ENCODE measurements at places on chromosomes 3 and 15.

DNA sequence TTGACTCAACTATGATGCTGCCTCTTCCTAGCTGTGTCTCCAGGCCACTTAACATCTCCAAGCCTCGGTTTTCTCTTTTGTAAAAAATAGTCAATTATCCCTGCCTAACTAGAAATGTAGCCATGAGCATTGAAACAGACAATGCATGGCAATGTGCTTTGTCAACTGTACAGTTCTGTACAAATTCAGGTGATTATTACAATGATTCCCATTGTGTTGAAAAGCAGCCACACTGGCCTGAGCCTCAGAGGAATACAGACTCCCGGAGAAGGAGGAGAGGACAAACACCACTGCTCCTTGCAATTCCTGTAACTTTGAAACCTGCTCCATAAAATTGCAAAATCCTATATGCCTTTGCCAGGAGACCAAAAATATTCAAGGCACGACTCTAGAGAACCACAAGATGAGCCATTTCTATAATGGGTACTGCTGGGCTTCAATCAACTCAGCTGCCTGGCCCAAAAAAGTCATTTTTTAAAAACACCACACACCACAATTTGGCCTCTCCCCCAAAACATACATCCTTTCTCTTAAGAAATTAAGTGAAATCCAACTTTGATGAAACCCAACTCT lies 28.6 kb downstream of the DAPK2 start:
- DNase-seq = no peak

GRCh38 chr3:49469037-49469935 lies 781 bp upstream of the DAG1 start:
- no peak for DNase-seq

DNA sequence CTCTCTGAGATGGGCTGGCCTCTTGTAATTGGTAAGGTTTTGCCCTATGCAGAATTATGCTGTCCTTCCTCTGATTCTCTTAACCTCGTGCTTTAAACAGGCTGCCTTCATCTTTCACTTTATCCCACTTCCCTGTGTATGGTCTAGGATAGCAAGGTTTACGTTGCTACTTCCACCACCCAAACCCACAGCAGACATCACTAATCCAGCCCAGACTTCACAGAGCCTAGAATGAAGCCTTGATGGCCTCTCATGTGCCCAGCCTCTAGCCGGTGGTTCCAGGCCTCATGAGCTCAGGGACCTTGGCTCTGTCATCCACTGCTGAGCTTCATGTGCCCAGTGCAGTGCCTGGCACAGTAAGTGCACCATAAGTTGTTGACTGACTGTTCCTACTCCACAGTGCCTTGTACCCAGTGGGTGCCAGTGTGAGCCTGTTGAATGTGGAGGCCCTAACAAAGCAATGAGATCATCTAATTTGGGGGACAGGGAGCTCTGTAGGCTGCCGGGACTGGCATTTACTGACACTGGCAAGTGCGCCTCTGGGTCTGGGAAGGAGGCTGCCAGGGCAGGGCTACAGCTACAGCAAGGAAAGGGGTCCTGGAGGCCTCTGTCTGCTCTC lies 12.5 kb downstream of the SLC6A6 start:
- DNase-seq = no peak

DNA sequence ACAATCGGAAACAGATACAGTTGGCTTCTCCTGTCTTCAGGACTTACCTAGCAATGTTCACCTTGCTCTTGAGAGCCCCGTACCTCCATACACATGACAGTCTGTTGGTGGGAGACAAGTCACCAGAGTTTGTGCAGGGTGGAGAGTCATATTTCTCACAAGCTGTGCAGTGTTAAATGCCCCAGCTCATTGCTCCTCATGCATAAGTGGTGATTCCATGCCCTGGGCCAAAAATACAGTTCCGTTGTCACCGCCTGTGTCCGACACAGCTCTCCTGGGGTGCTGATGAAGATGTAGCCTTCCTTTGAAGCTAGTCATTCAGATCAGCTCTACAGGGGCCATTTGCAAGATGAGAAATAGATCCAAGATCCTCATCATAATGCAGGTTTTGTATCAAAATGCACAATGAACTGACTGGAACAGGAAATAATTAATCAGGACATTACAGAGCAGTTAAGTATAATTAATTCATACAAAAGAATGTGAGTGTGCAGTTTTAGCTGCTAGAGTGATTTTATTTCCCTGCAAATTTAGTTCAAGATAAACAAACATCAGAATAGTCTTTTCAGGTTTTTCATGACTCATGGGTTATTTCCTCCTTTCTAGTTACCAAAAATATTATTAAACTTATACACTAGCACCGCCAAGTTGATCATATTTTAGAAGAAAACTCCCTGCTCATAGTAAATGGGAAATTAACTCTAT lies 66.5 kb downstream of the CD47 start:
- no peak for DNase-seq

DNA sequence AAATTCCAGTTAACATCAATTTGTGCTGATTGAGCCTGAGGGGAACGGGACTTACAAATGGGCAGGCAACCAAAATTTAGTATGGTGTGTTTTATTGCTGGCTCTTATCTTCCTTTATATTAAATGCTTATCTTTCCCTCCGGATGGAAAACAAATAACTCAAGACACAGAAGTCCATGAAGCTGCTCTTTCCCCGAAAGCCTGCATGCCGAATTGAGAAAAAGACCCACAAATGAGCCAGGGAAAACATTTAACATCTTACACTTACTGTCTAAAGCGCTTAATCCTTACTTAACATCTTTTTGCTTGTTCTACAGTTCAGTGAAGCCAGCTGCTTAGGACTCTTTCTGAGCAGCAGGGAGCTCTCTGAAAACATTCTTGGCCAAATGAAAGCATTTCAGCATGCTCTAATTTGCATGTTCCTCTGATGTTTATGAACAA lies 49.5 kb downstream of the HEG1 start:
- no peak for DNase-seq

All from T-helper 2 cell treated with Interferon-gamma antibody and Interleukin-4, amounts not matched to agents 5 μg/mL and 100 μg/mL, for 36 hours (primary cell).